ENCODE measurements at places on chromosomes 7 and 10.

- DNase-seq, result no peak
These were observed 140.4 kb upstream of the NPY start for GRCh38 chr7:24143547-24143946.

DNA sequence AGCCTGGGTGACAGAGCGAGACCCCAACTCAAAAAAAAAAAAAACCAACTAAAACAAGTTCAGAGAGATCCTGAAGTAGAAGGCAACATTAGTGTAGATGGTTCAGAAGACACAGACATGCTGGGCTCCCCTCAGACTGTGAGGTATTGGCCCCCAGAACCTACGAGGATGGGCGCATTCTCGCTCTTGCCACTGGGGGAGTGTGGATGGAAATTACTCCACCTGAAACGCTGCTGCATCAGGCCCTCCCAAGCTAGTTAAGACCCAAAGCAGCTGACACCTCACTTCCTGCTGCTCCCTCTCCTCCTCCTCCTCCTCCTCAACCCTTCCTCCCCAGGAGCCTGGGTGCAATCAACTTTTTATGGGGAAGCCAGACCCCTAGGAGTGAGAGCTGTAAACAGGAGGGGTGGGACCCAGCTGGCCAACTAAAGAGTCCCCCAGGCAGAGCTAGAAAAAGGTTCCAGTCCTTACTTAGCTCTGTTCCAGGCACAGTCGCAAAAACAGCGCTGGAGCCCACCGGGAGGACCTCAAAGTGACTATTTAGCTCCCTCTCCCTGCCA lies 7.4 kb downstream of the SH3PXD2A start:
- peak; percentile 45 for DNase-seq

GRCh38 chr7:43454936-43455518 lies 127.9 kb upstream of the STK17A start:
- DNase-seq, result peak; percentile 62

GRCh38 chr10:128130051-128130450 lies 3.8 kb upstream of the MKI67 start:
- DNase-seq, result no peak

DNA sequence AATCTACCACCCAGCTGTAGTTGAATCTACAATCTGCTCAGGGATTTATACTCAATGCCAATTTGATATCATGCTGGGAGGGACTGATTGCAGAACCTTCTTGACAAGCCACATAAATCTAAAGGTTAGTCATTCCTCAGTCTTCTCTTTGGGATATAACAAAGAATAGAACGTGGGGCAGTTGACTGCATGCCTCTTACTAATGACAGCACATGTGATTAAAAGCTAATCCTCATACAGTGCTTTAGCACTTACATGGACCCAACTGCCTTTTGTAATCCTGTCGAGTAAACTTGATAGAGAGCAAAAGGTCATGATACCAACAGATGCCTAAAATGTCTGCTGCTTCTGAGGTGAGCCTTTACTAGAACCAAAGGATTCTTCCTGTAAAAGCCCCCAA lies 12.3 kb downstream of the KLHL7 start:
- no peak for DNase-seq

GRCh38 chr10:74949034-74949832 lies 122.8 kb downstream of the KAT6B start:
- DNase-seq, result no peak

DNA sequence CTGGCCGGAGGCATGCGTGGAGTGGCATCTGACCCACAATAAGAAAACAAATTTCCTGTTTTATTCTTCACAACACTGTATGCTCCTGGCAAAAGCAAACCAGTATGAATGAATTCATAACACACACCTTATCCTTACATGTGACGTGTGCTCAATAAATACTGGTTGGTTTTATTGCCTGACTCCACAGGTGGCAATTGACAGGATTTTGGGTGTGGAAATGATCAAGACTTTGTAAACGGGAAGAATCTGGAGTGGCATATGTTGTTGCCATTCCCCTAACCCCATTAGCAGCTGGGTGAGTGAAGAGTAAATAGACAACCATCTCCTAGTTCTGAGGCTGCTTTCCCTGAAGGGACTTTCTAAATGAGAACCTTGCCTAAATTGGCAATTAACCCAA lies 215.5 kb upstream of the AOAH start:
- DNase-seq, result no peak

GRCh38 chr10:69538461-69538860 lies 34.8 kb downstream of the NEUROG3 start:
- no peak for DNase-seq

DNA sequence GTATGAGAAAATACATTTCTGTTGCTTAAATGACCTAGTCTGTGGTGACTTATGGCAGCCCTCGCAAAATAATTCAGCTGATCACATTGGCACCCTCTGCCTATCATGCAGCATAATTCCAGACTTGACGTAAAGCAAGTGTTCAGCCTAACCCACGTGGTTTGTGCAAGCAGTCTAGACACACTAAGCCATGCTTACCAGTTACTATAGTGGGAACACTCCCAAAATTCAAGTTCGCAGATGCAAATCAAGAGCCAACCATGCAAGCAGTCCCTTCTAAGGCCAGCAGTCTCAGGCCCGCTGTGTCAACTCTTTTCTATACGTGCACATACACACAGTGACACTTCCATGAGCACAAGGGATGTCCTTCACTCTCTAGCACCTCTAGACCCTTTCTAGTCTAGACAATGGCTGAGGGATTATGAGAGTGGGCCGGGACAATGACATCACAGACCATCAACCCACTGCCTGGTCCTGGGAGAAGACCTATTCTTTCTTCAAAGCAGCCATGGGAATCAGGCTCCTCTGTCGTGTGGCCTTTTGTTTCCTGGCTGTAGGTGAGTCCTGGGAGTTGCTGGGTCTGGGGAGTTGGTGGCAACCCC lies 29.0 kb upstream of the PRSS1 start:
- DNase-seq, result no peak

GRCh38 chr7:157671358-157672255 lies 334.8 kb downstream of the DNAJB6 start:
- DNase-seq, result no peak

- DNase-seq, result no peak
These were observed 33.0 kb downstream of the CYP26A1 start for GRCh38 chr10:93106631-93107072.

DNA sequence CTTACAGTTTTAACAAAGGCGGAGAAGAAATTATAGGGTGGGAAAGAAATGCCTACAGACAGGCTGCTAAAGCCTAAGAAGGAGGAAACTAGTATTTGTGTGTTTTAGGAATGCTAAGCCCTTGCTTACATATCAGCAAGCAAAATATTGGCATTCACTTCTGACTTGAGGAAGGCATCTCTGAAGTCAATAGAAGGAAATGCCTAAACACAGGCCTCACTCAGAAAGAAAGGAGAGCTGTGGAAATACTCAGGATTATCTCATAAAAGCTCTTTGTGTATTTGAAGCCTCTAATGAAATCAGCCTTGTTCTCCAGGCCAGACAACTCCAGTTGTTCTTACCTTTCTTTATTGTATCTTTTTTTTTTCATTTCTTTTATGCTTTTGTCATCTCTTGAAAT lies 158.0 kb downstream of the AUTS2 start:
- no peak for DNase-seq
